LoVo (cell line): ENCODE measurements at places on chromosomes 2 and 18.

DNA sequence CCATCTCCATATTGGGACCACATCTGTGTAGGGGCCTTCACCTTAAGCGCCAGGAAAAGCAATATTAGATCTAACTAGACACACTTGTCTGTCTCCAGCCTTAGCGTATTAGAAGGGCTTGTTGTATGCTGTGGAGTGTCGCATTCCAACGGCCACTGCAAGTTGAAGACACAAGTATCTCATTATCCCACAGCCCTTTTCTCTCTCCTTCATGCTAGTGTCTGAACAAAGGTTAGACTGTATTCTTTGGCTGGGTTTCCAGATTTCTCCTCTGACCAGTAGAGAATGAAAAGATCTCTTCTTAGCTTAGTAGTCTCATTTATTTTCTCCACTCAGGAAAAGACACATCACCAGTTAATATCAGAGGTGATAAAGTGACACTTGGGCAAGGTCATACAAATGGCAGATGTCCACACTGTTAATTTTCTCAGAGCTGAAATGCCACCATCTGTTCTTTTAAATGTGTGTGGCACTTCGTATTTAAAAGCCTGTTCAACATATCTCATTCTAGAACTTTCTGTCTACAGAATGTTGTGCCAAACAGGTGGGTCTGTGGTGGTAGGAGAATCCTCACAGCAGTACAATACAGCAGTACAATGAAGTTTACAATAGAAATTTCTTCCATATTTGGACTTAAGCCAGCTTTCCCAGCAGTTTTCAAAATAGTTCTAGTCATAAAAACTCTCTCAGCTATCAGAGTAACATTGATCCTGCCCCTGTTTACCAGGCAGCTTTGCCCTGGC lies 94.0 kb upstream of the ITGA6 start:
- no peak for DNase-seq

GRCh38 chr18:44520981-44521667 lies 159.6 kb upstream of the SETBP1 start:
- DNase-seq, result no peak

GRCh38 chr2:238841542-238842164 lies 6.2 kb upstream of the TWIST2 start:
- DNase-seq, result no peak

GRCh38 chr2:67733517-67733916 lies 329.3 kb downstream of the C1D start:
- DNase-seq, result peak; percentile 14

- DNase-seq, result no peak
Observed at GRCh38 chr2:199259671-199260070, 198.1 kb downstream of the SATB2 start.

DNA sequence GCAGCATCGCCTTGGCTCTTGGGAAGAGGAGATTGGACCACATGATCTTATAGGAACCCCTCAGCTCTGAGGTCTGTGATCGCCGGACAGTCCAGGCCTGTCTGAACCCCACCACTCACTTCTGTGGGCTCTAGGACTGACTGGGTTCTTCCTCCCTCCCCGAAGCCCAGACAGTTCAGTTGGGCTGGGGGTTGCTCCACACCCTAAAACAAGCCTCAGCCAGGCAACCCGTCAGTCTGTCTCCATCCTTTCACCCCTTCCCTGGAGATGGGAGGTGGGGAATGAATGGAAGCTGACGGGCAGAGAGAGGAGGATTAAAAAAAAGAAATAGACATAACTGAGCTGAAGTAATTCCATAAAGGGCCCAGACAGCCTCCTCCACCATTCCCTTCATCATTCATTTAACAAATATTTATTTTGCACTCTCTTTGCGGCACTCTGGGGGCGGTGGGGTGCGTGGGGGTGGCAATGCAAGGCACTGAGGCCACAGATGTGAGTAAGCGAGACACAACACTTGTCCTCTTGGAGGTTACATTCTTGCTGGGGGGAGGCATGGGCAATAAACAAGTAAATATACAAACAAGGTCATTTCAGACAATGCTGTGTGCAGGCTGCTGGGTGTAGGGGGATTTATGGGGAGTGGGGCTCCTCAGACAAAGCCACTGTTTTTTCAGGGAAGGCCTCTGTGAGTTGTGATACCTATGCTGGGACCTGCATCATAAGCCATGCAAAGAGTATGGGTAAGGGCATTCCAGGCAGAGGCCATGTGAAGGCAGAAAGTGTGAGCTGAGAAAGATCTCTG lies 12.9 kb downstream of the WNT10A start:
- no peak for DNase-seq

DNA sequence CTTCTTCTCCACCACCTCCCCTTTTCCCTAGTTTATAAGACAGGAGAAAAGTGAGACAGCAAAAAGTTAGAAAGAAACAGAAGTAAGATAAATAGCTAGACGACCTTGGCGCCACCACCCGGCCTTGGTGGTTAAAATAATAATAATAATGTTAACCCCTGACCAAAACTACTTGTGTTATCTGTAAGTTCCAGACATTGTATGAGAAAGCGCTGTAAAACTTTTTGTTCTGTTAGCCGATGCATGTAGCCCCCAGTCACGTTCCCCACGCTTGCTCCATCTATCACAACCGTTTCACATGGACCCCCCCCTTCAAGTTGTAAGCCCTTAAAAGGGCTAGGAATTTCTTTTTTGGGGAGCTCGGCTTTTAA lies 1.5 kb upstream of the BUB1 start:
- no peak for DNase-seq

GRCh38 chr2:189236066-189236465 lies 56.5 kb upstream of the COL5A2 start:
- DNase-seq, result no peak

GRCh38 chr2:26621469-26622199 lies 19.5 kb downstream of the CIB4 start:
- DNase-seq, result no peak

DNA sequence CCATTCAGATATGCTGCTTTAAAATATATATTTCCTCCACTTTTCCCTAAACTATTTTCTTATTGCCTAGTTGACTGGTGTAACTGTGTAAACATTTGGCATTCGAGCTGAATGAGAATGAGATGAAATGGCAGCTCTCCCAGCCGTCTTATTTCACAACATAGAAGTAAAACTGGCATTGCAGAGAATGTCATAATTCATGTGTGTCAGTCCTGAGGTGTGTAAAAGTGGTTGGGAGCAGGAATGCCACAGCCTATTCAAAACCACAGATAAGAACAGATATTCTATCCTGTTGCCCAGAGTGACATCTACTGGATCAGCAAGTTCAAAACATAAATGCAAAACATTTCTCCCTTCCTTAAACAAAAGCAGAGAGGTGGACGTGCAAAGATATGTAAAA lies 565.5 kb upstream of the CHAC2 start:
- peak; percentile 67 for DNase-seq

DNA sequence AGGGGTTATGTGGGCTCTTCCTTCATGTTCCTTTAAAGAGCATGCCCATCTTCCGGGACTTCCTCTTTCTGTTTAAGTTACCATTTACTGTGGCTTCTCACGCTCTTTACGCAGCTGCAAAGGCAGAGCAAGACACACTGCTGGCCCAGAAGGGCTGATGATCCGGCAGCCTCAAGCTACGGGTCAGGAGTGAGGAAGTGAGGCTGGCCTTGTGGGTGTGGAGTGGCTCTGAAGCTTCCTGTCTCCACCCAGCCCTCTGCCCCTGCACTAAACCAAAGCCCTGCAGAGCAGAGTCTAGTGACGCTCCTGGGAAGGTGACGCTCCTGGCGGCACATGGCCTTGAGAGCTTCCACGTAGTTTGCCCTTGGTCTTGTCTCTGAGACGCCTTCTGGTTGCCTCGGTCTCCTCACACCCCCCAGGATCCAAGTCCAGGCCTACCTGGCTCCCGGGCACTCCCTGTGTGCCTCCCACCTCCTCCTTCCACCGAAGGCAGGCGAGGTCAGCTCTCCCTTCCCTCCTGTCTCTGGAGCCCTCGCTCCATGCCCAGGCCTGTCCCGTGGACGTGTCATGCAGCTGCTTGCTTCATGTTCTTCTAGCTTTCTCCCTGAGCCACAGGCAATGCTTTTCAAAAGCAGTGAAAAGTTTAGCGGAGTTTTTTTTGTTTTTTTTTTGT lies 50.3 kb downstream of the ARL4C start:
- DNase-seq, result no peak

- peak; percentile 71 for DNase-seq
Observed at GRCh38 chr2:231648579-231649174, 56.0 kb downstream of the TEX44 start.

DNA sequence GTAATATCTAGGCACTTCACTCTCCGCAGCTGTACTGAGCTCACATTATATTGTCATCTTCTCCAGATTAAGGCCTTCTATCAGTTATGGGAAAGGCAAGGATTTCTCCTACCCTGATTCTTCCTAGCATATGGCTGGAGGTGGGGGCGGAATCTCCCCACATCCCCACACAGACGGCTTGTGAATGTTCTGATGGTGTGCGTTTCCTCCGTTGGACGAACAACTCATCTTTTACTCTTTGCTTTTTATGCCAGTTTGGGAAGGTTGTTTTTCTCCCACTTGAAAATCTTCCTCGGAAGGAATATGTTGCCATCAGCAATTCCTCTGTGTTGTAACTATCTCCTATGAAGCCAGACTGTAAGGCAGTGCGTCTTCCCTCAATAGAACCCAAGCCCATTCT lies 24.3 kb downstream of the KLHL29 start:
- no peak for DNase-seq

GRCh38 chr2:172552547-172553291 lies 3.2 kb upstream of the PDK1 start:
- DNase-seq, result no peak

GRCh38 chr2:71589763-71590162 lies 136.4 kb downstream of the DYSF start:
- no peak for DNase-seq

- DNase-seq, result no peak
Observed at GRCh38 chr18:46700066-46700824, 43.2 kb upstream of the LOXHD1 start.

DNA sequence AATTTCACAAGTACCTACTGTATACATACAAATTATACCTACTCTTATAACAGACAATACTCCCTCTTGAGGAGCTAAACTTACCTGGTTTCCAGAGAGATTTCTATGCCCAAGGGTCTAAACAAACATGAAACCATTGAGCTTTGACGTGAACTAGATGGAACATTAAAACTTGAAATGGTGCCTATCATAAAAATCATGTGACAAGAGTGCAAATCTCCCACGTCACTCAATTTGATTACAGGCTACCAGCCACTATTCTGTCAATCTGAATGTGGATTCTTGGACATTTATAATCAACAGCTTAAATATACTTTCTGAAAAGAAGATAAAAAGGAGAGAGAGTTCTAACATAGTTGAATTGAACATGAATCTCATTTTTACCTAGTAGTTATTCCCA lies 297.1 kb upstream of the SESTD1 start:
- DNase-seq, result no peak

DNA sequence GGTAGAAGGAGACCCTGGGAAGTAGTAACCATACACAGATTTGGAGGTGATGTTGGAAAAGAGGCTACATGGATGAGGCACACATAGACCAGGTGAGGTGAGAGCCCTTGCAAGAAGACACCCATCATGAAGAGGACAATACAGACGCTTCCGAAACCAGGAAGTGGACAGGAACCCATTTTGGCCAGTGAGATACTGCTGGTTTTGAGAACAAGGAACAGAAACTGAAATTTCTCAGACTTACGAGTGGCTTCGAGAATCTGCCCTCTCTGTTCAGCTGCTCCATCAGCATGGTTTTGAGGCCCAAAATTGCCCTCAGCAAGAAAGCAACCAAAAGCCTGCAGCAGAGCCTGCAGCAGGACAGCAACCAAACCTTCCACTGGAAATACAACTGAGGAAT lies 479.1 kb upstream of the NRXN1 start:
- no peak for DNase-seq

- no peak for DNase-seq
Observed at GRCh38 chr18:75003039-75003438, 205.9 kb downstream of the PTGR3 start.

GRCh38 chr18:65498605-65499004 lies 252.2 kb upstream of the CDH7 start:
- no peak for DNase-seq

DNA sequence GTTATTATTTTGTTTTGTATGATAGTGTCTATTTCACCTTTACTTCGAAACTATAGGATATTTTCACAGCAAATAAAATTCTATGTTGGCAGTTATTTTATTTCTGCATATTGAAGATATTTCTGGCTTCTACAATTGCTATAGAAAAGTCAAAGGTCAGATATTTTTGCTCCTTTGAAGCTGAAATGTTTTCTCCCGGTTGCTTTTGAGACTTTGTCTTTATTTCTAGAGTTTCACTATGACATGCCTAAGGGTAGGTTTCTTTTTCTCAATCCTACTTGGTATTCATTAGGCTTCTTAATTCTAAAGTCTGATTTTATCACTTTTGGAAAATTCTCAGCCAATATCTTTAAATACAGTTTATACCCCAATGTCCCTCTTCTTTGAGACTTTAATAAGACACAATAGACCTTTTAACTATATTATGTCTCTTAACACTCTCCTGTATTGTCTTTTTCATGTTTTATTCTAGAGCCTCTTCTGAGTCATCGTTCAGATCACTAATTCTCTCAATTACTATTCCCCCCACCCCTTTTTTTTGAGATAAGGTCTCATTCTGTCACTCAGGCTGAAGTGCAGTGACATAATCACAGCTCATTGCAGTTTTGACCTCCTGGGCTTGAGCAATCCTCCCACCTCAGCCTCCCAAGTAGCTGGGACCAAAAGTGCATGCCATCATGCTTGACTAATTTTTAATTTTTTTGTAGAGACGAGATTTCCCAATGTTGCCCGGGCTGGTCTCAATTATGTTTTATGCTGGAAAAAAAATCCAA lies 50.5 kb downstream of the USP37 start:
- no peak for DNase-seq

GRCh38 chr18:56638232-56639103 lies at the start of gene TXNL1:
TXNL1 (minus strand) TSS chr18:56638592; CDS start chr18:56638440, 152 bp downstream.
- DNase-seq, result peak; percentile 99

GRCh38 chr2:120381661-120382060 lies 35.7 kb downstream of the INHBB start:
- DNase-seq, result no peak

DNA sequence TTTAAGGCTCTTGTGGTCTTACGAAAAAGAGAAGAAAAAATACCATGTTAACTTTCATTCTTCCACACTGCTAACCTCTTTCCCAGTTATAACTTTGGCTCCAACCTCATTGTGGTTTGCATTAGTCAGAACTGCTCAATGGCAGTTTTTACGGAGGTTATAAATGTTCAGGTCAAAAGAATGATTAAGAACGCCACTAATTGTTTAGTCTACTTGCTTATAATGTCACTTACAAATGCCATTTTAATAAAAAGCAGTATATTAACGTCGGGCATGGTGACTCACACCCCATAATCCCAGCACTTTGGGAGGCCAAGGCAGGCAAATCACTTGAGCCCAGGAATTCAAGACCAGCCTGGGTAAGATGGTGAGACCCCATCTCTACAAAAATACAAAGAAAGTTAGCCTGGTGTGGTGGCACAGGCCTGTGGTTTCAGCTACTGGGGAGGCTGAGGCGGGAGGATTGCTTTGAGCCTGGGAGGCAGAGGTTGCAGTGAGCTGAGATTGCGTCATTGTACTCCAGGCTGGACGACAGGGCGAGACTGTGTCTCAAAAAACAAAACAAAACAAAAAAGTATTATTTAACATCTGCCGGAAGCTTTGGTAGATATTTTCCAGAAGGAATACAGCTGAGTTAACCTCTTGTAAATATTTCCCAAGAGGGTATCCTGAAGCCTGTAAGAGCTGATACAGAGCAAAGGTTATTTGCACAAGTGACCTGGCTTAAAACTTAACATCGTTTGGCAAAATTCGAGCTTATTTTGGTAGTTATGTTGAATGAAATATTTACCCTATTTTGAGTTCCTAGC lies 5.1 kb downstream of the AGPS start:
- DNase-seq, result peak; percentile 44
